Activated T-cell treated with anti-CD3 and anti-CD28 coated beads, Interleukin-2, amount 50 U/mL, for 72 hours (primary cell): ENCODE measurements at places on chromosomes 7 and 10. TPM values are rescaled to one million over a fixed set of nuclear protein-coding genes. Genes with fewer than 3 reads are reported as not detected.

GRCh38 chr10:62185919-62186692 is 82.5 kb downstream of the RTKN2 start:
- H3K36me3 ChIP-seq, result peaks cover 14% of the 10 kb centered on the region
- peak; percentile 61 for DNase-seq
- peak overlapping the region; percentile 75 for H3K4me3 ChIP-seq
- peaks cover 92% of the 10 kb centered on the region for H3K4me1 ChIP-seq
- peak overlapping the region; percentile 97 for H3K27ac ChIP-seq

- no peak for DNase-seq
- H3K27ac ChIP-seq, result no peak overlapping the region
- no peak overlapping the region for H3K4me3 ChIP-seq
- peaks cover under 1% of the 10 kb centered on the region for H3K36me3 ChIP-seq
These were observed 31.9 kb downstream of the ADCY1 start for GRCh38 chr7:45606050-45606449.

- H3K27ac ChIP-seq, result no peak overlapping the region
- H3K4me3 ChIP-seq, result no peak overlapping the region
- H3K36me3 ChIP-seq, result no peaks in the 10 kb centered on the region
These were observed 1.5 kb downstream of the SCART1 start for GRCh38 chr10:133455196-133455595.

- peaks cover 19% of the 10 kb centered on the region for H3K4me1 ChIP-seq
- no peak for DNase-seq
- no peaks in the 10 kb centered on the region for H3K27me3 ChIP-seq
- no peaks in the 10 kb centered on the region for H3K36me3 ChIP-seq
These were observed 36.3 kb downstream of the JAZF1 start for GRCh38 chr7:28144266-28144665.

The GPR37 gene
- total RNA-seq, result not detected
